Fibroblast of skin of left quadriceps (primary cell): ENCODE measurements at places on chromosomes 5 and 9.

DNA sequence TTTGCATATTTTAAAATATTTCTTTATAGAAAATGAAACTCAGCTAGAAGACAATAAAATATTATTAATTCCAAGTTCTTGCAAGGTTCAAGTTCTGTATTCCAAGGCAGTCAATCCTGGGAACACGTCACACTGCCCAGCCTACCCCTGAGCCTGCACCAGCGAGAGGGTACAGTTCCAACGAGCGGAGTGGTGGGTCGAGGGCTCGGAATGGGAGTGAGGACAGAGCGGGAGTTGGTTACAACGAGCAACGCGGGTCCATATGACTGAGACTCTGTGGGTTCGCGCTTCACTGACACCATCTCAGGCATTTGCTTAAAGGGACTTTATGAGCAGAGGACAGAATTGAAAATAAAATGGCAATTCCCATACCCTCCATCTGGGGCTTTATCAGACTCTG is 40.0 kb upstream of the SPTLC1 start:
- DNase-seq, result no peak

GRCh38 chr5:231661-232060 is 13.5 kb downstream of the SDHA start:
- no peak for DNase-seq

GRCh38 chr5:127228540-127229184 is 61.9 kb upstream of the MEGF10 start:
- no peak for DNase-seq

- no peak for DNase-seq
Observed at GRCh38 chr9:80602291-80602690, 1030.5 kb downstream of the TLE4 start.

GRCh38 chr5:129460936-129461710 is 1.0 kb downstream of the ADAMTS19 start:
- DNase-seq, result no peak

GRCh38 chr9:123040801-123041200 is 7.3 kb downstream of the GPR21 start:
- DNase-seq, result no peak

- DNase-seq, result no peak
Observed at GRCh38 chr5:161034451-161034850, 182.4 kb upstream of the ATP10B start.

- no peak for DNase-seq
Observed at GRCh38 chr5:141363952-141364660, at the start of gene PCDHGA5. Gene PCDHGA5 (plus strand): TSS chr5:141364162. CDS start chr5:141364331, 169 bp downstream.

DNA sequence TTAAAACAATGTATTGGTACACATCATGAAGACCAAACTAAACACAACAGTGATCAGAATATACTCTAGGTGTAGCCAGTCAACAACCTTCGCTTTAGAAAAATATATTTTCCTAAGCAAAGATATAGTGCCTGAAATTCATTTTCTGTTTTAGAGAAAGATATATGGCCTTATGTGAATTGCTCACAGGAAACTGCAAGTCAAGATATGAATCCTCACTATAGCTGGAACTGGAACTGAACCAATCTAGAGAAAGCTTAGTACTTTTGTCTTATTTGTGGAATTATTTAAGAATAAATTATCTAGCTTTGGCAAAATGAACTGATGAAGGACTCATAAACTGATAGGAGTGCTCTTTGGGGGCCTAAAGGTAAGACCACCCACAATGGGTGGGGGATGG is 27.3 kb downstream of the GZMK start:
- no peak for DNase-seq

DNA sequence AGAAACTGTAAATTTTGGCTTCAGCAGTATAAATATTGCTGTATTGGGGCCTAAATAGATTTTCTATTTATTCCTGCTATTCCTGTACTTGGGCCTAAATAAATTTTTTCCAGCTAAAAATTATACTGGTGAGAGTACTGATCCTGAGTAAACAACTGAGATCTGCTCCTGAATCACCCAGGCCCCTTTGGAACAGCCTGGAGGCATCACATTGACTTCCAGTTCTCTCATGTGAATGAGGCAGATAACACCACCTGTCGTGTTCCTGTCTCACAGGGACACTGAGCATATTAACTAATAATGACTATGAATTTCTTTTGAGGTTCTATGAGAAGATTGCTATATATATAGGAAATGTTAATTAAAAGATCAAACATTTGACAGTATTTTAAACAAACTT is 119.5 kb upstream of the PLCXD3 start:
- DNase-seq, result no peak

DNA sequence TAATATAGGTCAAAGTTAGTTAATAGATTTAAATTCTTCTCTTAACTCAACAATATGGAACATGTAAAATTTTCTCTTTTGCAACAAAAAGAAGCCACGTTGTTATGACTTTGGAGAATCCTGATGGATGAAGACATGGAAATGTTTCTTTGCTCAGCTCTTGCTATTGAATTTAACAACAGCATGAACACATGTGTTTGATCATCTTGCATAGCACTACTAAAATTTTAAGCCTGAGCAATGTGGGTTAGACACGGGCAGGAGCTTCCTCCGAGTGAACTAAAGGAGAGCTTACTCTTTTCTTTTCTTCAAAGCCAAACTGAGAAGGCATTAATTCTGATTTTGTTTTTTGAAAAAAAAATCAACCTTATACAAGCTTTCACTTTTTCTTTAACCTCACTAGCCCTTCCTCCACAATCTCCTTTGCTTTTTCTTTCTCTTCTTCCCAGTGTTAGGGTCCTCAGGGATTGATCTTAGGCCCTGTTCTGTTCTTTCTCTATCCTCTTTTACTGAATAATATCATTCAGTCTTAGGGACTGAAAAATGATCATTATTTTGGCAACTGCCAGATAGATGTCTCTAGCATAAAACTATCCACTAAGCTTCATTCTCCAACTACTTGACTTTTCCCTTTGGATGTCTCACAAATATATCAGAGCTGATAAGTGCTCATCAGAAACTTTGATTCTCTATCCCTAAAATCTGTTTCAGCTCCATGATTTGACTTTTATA is 36.9 kb downstream of the ADAMTS19 start:
- DNase-seq, result no peak

- DNase-seq, result no peak
Observed at GRCh38 chr9:77981332-77981731, 50.3 kb downstream of the GNAQ start.

DNA sequence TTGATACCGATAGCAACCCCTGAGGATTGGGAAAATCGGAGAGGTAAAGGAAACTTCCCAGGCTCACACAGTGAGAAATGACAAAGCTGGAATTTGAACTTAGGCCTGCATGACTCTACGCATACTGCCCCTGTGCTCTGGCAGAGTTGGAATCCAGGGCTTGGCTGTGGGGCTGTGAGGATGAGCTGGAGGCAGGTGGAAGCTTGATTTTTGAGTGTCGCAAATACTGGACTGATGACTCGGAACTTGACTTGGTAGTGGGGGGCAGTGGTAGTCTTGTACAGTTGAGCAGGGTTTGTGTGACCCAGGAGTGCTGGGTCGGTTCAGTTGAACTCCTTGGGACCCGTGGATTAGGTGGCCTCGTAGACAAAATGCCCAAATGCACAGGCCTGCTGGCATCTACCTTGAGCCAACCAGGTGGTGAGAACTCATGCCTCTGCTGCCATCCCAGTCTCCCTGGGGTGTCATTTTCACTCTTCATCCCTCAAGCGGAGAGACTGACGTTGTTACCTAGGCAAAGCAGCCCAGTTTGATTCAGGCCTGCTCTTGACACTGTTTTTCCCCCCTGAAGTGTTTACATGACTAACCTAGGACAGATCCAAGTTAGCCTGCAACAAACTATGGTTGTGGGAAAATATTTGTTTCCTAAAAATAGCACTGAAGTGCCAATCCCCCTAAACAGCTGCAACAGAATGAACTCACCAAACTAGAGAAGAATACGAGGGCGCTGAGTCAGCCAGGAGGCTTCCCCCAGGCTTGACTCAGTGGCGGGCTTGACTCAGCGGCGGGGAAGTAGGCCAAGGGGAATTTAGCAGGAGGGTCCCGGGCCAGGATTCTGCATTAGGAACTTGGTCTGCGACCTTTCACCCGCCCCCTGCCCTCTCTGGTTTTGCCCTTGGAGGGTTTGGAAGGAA is 45.7 kb upstream of the ORM1 start:
- DNase-seq, result peak; percentile 87

GRCh38 chr5:41842777-41843176 is 27.4 kb downstream of the OXCT1 start:
- DNase-seq, result no peak

- no peak for DNase-seq
Observed at GRCh38 chr5:129511291-129511690, 51.2 kb downstream of the ADAMTS19 start.
